Aorta (tissue), 5 donors: ENCODE measurements at places on chromosomes 16 and 17. TPM values are rescaled to one million over a fixed set of nuclear protein-coding genes. Genes with fewer than 3 reads are reported as not detected.

- no peaks in the 10 kb centered on the region for H3K27me3 ChIP-seq
- H3K36me3 ChIP-seq: no peaks in the 10 kb centered on the region
- no peaks in the 10 kb centered on the region for H3K4me1 ChIP-seq
- H3K27ac ChIP-seq: no peak overlapping the region
- no peak overlapping the region for H3K4me3 ChIP-seq
Measured at GRCh38 chr17:17513626-17514025, 17.4 kb upstream of the RASD1 start.

- H3K36me3 ChIP-seq: no peaks in the 10 kb centered on the region
- H3K27ac ChIP-seq: no peak overlapping the region
- H3K4me1 ChIP-seq: peaks cover 2% of the 10 kb centered on the region
- H3K4me3 ChIP-seq: no peak overlapping the region
Measured at GRCh38 chr17:14019186-14019956, 49.9 kb upstream of the COX10 start.

GRCh38 chr17:427327-427726 lies 74.7 kb upstream of the RPH3AL start:
- no peaks in the 10 kb centered on the region for H3K36me3 ChIP-seq
- no peak for DNase-seq
- H3K4me1 ChIP-seq: no peaks in the 10 kb centered on the region
- no peaks in the 10 kb centered on the region for H3K27me3 ChIP-seq
- no peak overlapping the region for H3K27ac ChIP-seq

Gene DNAI2
- total RNA-seq: not detected

- H3K27ac ChIP-seq: no peak overlapping the region
- no peak overlapping the region for H3K4me3 ChIP-seq
- H3K4me1 ChIP-seq: no peaks in the 10 kb centered on the region
- H3K36me3 ChIP-seq: peaks cover 25% of the 10 kb centered on the region
- H3K27me3 ChIP-seq: no peaks in the 10 kb centered on the region
Measured at GRCh38 chr16:4882633-4883285, 35.5 kb downstream of the UBN1 start.
